ENCODE measurements at places on chromosomes 7 and 10.

DNA sequence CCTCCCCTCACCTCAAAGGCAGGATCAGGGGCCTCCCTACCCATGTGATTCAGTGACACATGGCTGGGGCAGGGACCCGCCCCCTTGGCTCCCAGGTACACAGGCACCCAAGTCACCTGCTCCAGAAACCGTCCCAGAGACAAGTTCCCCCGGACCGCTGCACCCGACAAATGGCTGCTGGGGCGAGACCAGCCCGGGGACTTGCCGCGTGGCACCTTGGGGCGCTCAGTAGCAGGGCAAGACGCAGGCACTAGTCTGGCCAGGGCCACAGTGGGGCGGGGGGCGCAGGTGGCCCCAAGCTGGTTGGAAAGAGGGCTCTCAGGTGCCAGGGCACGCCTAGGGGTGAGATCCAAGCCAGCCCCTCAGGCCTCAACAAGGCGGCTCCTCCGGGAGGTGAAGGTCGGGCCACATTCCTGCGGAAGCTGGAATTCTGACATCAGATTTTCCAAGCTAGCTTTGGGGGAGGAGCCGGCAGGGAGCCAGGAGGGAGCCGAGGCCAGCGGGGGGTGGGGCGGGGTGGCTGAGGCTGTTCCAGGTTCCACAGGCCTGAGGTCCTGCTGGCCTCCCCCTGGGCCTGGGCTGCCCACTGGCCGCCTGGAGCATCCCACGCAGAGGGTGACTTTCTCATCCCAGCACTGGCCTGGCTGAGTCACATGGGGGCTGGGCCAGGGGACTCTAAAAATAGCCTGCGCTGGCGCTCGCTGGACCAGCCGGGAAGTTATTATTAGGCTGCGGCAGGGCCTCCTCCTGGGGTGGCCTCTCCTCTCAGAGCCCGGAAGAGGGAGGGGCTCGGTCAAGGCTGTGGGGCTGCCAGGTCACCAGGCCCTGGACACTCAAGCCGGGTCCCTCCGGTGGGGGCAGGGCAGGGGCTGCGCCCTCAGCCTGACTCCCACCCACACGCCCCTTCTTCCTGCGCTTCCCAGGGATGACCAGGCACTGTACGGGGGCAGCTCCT is 20.5 kb upstream of the INPP5A start:
- peak; percentile 96 for DNase-seq
- no peaks in the 10 kb centered on the region for H3K27me3 ChIP-seq
- H3K4me1 ChIP-seq: peaks cover 64% of the 10 kb centered on the region
- H3K36me3 ChIP-seq: no peaks in the 10 kb centered on the region
- peak overlapping the region; percentile 21 for H3K4me3 ChIP-seq

- no peaks in the 10 kb centered on the region for H3K36me3 ChIP-seq
- H3K4me1 ChIP-seq: no peaks in the 10 kb centered on the region
- DNase-seq: no peak
- no peak overlapping the region for H3K4me3 ChIP-seq
Measured at GRCh38 chr7:94276795-94277194, 117.9 kb upstream of the COL1A2 start.

DNA sequence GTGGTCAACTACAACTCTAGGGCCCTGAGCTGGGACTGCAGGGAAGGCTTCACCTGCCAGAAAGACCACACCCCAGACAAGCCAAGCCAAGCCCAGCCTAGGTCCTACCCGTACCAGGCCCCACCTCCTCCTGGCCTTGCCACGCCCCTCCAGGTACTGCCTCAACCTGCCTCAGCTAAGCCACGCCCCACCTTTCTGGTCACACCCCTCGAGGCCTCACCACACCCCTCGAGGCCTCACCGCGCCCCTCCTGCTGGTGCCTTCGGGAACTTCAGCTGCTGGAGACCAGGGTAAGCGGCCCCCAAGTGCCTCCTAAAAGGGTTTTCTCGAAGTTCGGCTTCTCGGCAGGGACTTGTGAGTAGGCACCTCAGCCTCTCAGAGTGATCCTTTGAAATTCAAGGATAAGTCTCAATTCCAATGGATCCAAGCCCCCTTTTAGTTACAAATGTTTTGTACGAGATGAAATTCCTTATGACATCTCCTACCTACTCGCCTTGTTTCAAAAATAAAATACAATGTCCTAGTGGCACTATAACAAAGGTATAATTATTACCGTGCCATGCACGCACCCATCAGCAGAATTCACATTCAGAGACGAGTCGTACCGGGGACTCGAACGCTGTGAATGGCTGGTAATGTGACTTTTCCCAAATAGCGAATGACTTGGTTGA is 171.2 kb downstream of the ARHGAP21 start:
- H3K4me3 ChIP-seq: no peak overlapping the region
- H3K4me1 ChIP-seq: peaks cover 14% of the 10 kb centered on the region
- no peak overlapping the region for H3K27ac ChIP-seq
- H3K36me3 ChIP-seq: no peaks in the 10 kb centered on the region
- H3K27me3 ChIP-seq: no peaks in the 10 kb centered on the region

DNA sequence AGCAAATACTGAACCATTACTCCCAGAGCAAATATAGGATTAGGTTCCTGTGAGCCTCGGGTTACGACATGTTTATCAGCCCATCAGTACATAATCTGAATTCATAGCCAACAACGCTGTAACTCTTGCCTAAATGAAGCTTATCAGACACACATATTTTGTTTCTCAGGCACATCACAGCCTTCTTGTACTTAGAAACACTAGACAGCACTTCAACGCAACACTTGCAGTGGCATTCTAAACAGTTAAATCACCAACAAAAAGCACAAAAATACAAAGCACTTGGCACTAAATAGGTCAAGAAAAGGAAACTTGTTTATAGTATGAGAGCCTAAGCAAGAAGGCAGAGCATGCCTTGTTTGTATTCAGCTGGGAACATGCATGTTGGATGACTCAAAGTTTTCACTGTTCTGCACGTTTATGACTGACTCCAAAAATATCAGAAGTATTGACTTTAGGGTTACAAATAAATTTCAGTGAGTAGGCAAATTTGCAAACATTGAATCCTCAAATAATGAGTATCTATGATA is 75.0 kb downstream of the VPS50 start:
- H3K4me1 ChIP-seq: no peaks in the 10 kb centered on the region
- DNase-seq: no peak
- no peak overlapping the region for H3K4me3 ChIP-seq
- H3K36me3 ChIP-seq: no peaks in the 10 kb centered on the region
- no peak overlapping the region for H3K27ac ChIP-seq

GRCh38 chr10:102281102-102281487 is 35.8 kb downstream of the GBF1 start:
- H3K4me1 ChIP-seq: peaks cover 43% of the 10 kb centered on the region
- H3K27me3 ChIP-seq: no peaks in the 10 kb centered on the region
- H3K27ac ChIP-seq: peak overlapping the region; percentile 39
- no peaks in the 10 kb centered on the region for H3K36me3 ChIP-seq
- no peak for DNase-seq

GRCh38 chr10:103193820-103194529 is 903 bp upstream of the NT5C2 start:
- DNase-seq: no peak
- no peaks in the 10 kb centered on the region for H3K36me3 ChIP-seq
- peak overlapping the region; percentile 91 for H3K4me3 ChIP-seq
- H3K27me3 ChIP-seq: no peaks in the 10 kb centered on the region
- H3K27ac ChIP-seq: peak overlapping the region; percentile 98

- no peak overlapping the region for H3K27ac ChIP-seq
- no peaks in the 10 kb centered on the region for H3K4me1 ChIP-seq
- no peak for DNase-seq
- H3K4me3 ChIP-seq: no peak overlapping the region
Measured at GRCh38 chr10:53852450-53853175, 948.4 kb downstream of the PCDH15 start.

DNA sequence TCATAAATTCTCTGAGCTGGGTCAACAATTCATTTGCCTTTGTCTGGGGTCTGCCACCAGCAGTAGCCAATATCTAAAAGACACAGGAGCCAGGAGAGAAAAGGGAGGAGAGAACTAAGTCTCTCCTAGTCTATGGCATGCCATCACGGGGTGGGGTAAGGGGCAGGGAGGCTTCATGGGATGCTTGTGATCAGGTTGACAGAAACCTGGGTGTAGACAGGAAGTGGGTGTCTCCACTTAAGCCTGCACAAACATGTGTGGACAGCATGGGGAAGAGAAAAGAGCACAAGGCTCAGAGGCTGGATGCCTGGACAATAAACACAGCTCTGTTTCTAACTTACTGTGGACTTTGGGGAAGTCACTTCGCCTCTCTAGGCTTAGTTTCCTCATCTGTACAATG is 11.5 kb upstream of the C10orf53 start:
- DNase-seq: peak; percentile 11
- no peak overlapping the region for H3K4me3 ChIP-seq
- no peaks in the 10 kb centered on the region for H3K4me1 ChIP-seq
- no peaks in the 10 kb centered on the region for H3K27me3 ChIP-seq

DNA sequence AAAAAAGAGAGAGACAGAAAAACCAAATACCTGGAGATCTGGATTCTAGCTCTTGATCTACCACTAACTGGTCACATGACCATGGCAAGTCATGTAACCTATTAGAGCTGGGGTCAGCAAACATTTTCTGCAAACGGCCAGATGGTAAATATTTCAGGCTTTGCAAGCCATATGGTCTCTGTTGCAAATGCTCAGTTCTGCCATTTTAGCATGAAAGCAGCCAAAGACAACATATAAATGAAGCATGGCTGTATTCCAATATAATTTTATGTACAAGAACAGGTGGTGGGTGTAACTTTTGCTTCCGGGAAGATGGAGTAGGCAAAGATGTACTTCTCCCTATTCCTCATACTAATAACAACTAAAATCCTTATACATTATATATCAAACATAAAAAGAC is 6.7 kb downstream of the FRA10AC1 start:
- H3K4me3 ChIP-seq: no peak overlapping the region
- no peaks in the 10 kb centered on the region for H3K4me1 ChIP-seq
- H3K36me3 ChIP-seq: peaks cover 44% of the 10 kb centered on the region
- no peak for DNase-seq
- no peaks in the 10 kb centered on the region for H3K27me3 ChIP-seq

- H3K4me3 ChIP-seq: no peak overlapping the region
- no peaks in the 10 kb centered on the region for H3K27me3 ChIP-seq
- no peak overlapping the region for H3K27ac ChIP-seq
- DNase-seq: no peak
- H3K36me3 ChIP-seq: no peaks in the 10 kb centered on the region
Measured at GRCh38 chr7:53531-53930, 138.8 kb upstream of the FAM20C start.
